DMS 273 treated with DMSO at 0.1 percent for 48 hours (cell line): ENCODE measurements at places on chromosomes 2 and 18.

DNA sequence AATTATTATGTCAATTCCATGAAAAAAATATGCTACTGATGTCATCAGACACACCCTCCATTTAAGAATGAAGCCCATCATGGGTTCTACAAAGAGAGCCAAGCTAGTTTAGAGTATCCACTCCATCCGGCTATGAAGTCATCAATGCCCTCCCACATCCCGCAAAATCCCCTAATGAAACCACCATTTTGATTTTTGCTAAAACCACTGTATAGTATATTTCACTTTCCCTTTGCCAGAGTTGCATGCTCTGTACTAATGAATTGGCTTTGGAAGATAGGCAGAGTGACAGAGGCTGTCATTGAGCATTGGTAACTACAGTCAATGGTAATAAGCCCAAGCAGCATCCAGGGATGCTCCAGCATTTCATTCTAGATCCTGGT lies 118.6 kb downstream of the ANKRD44 start:
- no peak for DNase-seq

GRCh38 chr2:108553209-108553919 lies 19.1 kb downstream of the LIMS1 start:
- DNase-seq = no peak

DNA sequence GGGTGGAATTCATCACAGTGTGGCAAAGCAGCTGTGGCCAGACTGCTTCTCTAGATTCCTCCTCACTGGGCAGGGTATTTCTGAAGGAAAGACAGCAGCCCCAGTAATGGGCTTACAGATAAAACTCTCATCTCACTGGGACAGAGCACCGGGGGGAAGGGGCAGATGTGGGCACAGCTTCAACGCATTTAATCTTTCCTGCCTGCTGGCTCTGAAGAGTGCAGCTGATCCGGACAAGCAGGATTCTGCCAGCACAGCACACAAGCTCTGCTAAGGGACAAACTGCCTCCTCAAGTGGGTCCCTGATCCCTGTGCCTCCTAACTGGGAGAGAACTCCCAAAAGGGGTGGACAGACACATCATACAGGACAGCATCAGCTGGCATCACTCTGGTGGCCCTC lies 779.9 kb upstream of the CNTNAP5 start:
- DNase-seq = no peak

DNA sequence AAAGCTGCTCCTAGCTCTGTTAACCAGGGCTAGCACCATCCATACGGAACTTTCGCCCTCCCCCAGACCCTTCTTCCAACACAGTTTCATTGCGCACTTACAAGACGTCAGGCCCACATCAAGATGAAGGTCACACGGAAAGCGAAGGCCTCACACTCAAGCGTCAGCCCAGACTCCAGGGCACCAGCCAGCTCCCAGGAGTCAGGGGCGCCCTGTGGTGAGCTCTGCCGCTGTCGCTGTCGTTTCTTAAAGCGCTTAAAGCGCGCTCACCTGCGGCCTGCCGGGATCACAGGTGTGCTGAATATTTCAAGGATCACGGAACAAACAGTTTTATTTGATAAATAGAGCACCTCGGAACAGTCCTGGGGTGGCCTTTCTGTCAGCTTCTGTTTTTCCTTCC lies 163.1 kb downstream of the CDH20 start:
- no peak for DNase-seq

DNA sequence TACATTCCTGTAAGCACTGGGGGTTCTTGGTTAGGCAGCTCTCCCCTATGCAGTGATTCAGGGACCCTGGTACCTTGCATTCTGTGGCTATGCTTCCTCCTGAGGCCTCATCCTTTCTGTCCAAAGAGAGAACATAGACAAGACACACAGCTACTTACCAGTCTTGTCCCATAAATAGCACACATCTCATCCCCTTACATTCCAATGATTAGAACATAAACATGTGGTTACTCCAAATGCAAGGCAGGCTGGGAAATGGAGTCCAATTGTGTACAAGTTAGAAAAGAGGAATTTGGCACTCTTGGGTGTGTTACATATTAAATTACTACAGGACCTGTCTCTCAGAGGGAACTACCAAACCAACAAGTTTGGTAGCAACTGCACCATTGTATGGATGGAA lies 171.3 kb downstream of the ARHGAP15 start:
- no peak for DNase-seq

GRCh38 chr2:158923180-158923594 lies 45.3 kb upstream of the TANC1 start:
- DNase-seq = no peak
